Fibroblast of the aortic adventitia (primary cell): ENCODE measurements at places on chromosomes 16 and 17.

GRCh38 chr16:66574081-66574480 lies 5.2 kb upstream of the CMTM2 start:
- DNase-seq = no peak

GRCh38 chr17:16301963-16302855 lies 51.1 kb downstream of the CENPV start:
- no peak for DNase-seq

GRCh38 chr17:44210342-44211192 lies 8.9 kb downstream of the UBTF start:
- peak; percentile 81 for DNase-seq

DNA sequence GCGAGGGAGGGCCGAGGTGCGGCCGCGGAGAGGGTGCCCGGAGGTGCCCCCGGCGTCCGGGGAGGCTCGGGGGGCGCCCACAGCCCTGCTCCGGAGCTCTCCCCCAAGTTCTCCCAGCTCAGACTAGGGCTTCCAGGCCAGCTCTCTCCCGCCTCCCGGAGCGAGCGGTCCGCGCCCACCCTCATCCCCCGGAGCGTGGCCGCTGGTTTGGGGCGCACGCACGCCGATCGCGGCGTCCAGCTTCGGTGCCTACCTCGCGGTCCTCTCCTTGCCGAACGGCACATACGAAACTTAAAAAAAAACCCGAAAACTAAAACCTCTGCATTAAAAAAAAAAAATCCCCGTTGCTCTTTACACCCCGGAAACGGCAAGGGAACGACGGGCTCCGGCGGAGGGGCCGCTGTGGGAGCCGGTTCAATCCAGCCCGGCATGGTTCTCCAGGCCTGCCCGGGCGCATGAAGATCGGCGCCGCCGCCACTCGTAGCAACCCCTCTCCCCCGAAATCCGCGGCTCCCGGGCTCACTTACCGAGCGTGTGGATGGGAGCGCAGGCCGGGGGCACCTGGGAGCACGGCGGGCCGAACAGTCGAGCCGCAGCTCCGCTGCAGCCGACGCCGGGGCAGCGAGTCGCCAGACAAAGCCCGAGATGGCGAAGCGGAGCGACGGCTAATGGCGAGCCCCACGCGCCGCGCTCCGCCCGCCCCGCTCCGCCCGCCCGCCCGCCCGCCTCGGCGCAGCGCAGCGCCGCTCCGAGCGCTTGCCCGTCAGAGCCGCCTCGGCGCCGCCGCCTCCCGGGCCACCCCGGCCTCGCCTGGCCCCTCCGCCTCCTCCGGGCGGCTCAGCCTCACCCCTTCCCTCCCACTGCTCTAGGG lies 973 bp upstream of the UBTF start:
- peak; percentile 61 for DNase-seq

- no peak for DNase-seq
Measured at GRCh38 chr16:1817716-1818115, 8.9 kb downstream of the HAGH start.

DNA sequence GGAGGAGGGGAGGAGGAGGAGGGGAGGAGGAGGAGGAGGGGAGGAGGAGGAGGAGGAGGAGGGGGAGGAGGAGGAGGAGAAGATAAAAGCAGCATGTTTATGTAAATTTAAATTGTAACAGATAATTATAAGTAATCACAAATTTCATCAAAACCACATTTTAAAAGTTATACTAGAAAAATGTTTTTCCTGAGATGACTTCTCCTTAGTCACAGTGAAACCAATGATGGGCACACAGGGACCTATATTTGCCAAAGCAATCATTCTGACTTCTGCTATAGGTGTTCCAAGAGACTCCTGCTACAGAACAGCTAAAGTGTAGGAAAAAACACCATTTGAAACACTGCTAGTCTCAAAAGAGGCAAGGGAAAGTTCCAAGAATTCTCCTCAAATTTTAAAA lies 66.4 kb downstream of the CEP95 start:
- DNase-seq = no peak

GRCh38 chr17:6654841-6655731 lies 3.5 kb downstream of the C17orf100 start:
- DNase-seq = no peak

- no peak for DNase-seq
Measured at GRCh38 chr16:64406770-64407181, 715.1 kb downstream of the CDH11 start.

- peak; percentile 43 for DNase-seq
Measured at GRCh38 chr17:7932949-7933348, 943 bp downstream of the CNTROB start.

DNA sequence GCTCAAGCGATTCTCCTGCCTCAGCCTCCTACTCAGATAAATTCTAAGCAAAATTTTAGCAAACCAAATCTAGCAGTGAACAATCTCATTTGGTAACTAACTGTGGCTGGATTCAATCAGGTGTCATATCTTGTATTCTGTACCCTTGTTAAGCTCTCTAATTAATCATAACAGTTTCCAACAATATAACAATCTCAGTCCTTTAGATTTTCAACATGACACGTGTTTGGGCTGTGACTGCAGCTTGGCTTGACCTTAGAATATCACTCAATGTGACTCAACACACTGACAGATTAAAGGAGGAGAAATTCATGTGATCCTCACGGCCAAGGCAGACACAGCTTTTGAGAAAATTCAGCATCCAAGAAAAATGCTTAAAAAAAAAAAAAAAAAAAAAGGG lies 133.6 kb downstream of the BANP start:
- DNase-seq = peak; percentile 74

DNA sequence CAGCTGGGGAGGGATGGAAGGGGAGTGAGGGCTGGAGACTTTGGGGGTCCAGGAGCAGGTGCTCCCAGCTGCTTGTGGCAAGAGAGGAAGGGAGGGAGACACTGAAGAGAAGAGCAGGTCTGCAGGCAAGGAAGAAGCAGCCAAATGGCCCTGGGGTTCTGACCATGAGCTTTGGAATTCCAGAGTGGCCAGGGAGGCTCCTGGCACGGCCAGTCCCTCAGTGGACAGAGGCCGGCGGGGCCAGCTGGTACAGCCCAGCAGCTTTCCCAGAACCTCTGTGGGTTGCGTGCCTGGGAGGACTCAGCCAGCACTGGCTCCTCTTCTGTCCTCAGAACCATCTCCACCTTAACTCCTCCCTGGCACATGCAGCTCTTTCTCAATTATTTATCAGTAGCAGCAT lies 233.0 kb downstream of the MSI2 start:
- DNase-seq = no peak

DNA sequence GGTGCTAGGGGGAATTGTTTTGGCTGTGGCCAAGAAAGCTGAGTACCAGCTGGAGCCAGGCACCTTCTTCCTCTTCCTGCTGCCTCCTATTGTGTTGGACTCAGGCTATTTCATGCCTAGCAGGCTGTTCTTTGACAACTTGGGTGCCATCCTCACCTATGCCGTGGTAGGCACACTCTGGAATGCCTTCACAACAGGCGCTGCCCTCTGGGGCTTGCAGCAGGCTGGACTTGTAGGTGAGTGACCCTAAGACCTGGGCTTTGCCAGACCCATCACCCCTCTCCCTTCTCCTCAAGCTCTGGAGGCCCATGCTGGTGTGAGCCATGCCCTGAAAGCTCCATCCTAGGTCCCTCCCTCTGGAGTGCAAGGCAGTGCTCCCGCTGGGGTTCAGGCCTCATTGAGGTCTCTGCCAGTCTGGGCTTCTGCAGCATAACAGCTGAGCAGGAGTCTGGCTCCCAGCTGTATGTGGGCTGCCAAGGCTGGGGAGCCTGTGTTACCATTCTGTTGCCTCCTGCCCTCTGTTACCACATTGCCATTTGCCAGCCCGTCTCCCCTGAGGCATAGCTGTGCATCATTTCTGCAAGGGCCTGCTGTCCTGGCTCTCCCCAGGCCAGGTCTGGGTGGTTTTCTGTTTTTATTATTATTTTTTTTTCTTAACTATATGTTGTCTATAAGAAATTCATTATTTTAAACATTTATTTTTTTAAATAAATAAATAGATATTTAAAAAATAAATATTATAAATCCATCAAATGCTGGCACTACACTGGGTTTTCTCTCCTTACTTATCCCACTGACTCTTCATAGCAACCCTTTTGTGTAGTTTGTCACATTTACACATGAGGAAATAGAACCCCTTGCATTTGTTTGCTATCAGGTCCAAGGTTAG lies 4.1 kb downstream of the SLC9A5 start:
- DNase-seq = no peak

GRCh38 chr16:23500862-23501225 lies 9.4 kb downstream of the GGA2 start:
- DNase-seq = no peak

DNA sequence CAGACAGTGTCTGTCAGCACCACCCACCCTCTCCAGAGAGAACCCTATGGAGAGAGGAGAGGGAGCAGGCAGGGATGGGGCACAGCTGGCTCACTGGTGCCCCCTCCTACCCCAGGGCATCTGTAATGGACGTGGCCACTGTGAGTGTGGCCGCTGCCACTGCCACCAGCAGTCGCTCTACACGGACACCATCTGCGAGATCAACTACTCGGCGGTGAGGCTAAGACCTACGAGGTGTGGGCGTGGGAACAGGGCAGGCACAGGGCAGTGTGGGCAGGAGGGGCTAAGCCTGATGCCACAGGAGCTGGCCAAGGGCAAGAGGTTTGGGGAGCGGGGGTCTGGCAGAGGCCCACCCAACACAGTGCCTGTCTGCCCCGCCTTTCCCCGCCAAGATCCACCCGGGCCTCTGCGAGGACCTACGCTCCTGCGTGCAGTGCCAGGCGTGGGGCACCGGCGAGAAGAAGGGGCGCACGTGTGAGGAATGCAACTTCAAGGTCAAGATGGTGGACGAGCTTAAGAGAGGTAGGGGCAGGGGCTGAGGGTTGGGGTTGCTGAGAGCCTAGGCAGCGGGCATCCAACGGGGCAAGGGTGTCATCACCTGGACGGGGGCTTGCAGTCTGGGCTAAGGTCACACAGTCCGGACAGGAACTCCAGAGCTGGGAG lies 15.0 kb downstream of the ITGB4 start:
- DNase-seq = no peak

GRCh38 chr16:2270588-2271470 lies 2.9 kb upstream of the RNPS1 start:
- DNase-seq = no peak

DNA sequence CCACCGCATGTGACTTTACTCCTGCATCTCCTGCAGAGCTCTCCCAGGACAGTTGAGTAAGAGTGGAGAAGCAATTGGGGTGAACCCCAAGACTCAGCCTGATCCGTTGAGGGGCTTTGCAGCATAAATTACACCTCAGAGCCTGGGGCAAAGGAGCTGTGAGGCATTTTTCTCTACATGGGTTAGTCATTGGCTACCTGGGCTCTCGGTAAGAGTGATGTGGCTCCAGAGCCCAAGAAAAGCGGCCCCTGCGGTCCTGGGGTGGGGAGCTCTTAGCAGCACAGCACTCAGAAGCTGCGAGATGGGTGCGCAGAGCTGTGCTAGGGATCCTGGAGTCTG lies 40.4 kb upstream of the C16orf78 start:
- no peak for DNase-seq

DNA sequence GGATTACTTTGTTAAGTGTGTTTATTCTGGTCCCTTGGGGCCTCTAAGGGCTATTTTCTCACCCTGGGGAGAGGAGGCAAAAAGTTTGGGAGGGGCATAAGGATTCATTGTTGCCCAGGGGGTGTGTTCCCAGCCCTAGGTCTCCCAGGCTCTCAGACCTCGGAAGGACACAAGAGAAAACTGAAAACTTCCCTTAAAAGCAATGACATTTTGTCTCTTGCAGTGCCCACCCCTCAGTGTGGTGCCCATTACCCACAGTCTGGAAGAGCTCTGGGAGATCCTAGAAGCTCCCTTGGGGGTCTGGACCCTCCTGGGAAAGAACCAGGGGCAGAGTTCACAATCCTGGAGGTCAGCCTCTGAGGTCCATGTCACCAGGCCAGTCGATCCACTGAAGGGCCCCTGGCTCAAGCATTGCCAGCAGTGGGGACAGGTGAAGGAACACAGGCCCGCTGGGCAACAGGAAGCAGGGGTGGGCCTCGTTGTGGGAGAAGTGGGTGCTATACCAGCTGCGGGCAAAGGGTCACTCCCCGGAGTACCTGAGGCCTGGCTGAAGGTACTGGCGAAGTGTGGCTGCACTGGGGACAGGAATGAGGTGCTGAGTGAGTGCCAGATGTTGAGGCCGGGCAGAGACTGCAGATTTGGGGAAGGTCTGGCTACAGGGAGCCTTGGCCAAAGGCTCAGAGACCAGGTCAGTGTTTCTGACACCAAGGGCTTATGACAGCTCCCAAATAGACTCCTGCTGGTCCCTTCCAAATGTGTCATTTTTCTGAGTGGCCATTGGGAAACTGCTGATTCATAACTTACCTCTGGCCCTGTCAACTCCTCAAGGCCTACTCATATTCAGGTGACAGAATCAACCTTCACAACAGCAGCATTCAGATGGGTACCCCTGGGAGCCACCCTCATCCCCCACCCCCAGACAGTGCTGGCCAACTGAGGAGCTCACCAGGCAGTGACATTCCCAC lies 4.6 kb upstream of the ZNF747 start:
- DNase-seq = no peak

GRCh38 chr17:31309556-31309955 lies 4.3 kb downstream of the EVI2B start:
- DNase-seq = no peak

GRCh38 chr17:41835800-41836549 lies at the start of gene NT5C3B:
Gene NT5C3B (minus strand): TSS chr17:41836232. CDS start chr17:41836193, 39 bp downstream.
- DNase-seq = no peak

DNA sequence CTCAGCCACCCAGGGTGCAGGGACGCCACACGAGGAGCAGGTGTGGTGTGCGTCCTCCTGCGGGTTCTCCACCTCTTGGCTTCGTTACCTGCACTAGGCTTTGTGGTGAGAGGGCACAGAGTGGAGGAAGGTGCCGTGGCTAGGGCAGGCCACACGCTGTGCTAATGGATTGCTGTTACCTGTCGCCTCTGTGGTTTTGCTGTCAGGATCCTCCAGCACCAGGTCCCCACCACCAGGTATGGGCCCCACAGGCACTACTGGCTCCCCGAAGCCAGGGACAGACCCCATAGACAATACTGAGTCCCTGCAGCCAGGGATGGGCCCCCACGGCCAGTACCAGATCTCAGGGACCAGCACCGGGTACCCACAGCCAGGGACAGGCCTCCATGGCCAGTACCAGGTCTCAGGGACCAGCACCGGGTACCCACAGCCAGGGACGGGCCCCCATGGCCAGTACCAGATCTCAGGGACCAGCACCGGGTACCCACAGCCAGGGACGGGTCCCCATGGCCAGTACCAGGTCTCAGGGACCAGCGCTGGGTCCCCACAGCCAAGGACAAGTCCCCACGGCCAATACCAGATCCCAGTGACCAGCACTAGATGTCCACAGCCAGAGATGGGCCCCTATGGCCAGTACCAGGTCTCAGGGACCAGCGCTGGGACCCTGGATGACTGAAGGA lies 315.6 kb downstream of the SEC14L1 start:
- DNase-seq = no peak
